ENCODE measurements at places on chromosomes 7 and 10. TPM values are rescaled to one million over a fixed set of nuclear protein-coding genes. Genes with fewer than 3 reads are reported as not detected.

DNA sequence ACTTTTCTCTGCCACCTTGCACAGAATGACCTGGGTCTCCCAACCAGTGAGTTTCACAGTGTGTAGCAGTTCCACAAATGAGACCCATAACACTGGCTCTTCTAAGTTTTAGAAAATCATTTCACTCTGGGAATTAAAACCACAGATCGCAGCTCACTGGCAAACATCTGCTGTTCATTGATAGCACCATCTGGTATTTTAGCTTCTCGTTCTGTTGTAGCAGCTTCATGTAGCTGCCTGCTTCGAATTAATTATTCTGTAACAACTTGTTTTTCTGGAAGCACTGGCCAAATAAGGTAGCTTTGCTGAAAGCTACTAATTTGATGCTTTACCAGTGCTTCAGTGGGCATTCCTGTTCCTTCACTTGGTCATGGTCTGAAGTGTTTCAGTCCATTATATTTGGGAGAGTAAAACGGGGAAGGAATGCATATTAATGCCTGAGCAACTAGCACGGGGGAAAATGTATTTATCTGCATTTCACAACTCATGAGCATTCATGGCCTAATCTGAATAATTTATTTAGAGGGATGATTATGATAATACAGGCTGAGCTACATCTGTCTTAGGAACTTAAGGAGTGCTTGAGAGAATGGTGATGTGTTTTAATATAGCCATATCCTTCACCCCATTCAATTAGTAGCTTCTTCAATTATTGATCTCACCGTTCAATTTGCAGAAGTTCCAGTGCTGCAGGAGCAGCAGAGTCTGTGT, 447.4 kb downstream of the XPNPEP1 start:
- no peaks in the 10 kb centered on the region for H3K27me3 ChIP-seq
- DNase-seq, result no peak
- H3K36me3 ChIP-seq, result no peaks in the 10 kb centered on the region
- H3K4me3 ChIP-seq, result no peak overlapping the region
- H3K27ac ChIP-seq, result no peak overlapping the region

GRCh38 chr7:92613214-92613613, 23.0 kb upstream of the FAM133B start:
- no peaks in the 10 kb centered on the region for H3K27me3 ChIP-seq
- no peak overlapping the region for H3K27ac ChIP-seq
- DNase-seq, result no peak
- no peaks in the 10 kb centered on the region for H3K4me1 ChIP-seq
- H3K36me3 ChIP-seq, result peaks cover 3% of the 10 kb centered on the region

DNA sequence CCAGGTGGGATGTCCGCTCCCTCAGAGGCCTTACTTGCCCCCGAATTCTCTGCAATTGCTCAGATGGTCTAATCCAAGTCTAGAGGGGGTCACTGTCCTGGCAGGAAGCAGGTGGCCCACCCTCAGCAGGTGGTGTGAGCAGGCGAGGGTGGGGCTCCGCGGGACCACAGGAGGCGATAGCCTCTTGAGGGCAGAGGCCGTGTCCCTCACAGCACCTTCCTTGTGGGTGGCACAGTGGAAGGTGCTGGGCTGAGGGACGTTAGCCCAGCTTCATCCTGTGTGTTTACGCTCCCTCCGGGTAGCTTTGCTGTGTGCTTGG, 38.3 kb upstream of the INPP5A start:
- no peak overlapping the region for H3K27ac ChIP-seq
- DNase-seq, result no peak
- no peaks in the 10 kb centered on the region for H3K27me3 ChIP-seq
- H3K4me3 ChIP-seq, result no peak overlapping the region
- H3K36me3 ChIP-seq, result no peaks in the 10 kb centered on the region

DNA sequence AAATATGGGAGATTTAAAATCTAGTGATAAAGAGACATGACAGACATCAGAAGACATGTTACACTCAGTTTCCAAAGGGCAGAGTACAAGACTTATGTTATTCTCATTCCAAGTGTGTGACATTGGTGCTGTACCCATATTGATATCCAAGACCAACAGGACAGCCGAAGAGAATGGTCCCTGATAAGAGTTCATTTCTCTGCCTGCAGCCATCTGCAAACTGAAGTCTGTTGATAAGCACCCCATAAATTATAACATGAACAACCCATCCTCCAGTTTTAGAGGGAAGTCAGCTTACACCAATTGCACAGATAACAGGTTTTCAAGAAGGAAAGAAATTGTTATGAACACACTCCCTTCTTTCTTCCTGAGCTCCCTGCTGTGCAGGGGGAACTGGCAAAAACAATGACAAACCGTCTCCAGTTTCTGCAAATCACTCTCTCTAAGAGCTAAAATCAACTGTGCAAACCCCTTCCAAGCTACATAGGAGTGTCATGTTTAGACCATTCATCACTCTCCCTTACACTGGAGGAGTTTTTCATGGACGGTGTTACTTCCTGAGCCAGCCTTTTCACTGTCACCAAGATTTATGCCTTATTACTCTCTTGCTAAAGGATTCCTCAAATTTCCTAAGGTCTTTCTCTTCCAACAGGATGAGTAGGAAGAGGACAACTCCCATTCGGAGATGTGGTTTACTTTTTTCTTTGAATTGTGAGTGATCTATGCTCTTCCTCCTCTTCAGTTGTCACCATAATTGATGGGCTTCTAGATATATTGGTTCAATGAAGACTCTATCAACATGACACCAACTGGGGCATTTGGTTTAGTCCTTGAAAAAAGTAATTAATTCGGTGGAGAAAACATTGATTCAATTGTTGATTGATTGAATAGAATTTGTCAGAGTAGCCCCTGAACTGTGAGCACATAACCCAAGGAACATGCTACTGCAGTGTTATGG, 80.3 kb upstream of the FAM171A1 start:
- H3K36me3 ChIP-seq, result no peaks in the 10 kb centered on the region
- no peak overlapping the region for H3K27ac ChIP-seq
- no peaks in the 10 kb centered on the region for H3K4me1 ChIP-seq
- H3K27me3 ChIP-seq, result peaks cover 34% of the 10 kb centered on the region
- DNase-seq, result no peak
- H3K4me3 ChIP-seq, result no peak overlapping the region

DNA sequence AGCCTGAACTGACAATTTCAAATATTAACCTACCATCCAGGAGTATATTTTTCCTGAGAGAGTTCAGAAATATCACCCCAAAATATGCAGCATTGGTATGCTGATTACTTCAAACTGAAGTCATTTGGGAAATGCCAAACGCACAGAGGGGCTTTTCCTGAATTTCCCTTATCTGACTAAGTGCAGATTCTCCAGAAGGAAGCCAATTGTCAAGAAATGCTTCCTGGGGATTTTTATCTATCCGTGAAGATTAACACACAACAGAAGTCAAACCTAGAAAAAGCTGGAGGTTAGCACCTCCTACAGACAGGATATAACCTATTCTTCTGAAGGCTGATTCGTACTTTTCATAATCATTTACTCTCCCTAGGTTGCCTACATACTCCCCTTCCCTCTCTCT, 91.0 kb downstream of the AKR1D1 start:
- H3K27ac ChIP-seq, result no peak overlapping the region
- H3K4me3 ChIP-seq, result no peak overlapping the region
- DNase-seq, result peak; percentile 9
- H3K36me3 ChIP-seq, result no peaks in the 10 kb centered on the region
- no peaks in the 10 kb centered on the region for H3K4me1 ChIP-seq
- no peaks in the 10 kb centered on the region for H3K27me3 ChIP-seq

HDAC9 gene
- 11.6 TPM for total RNA-seq

GRCh38 chr10:132527339-132528063, 10.1 kb upstream of the INPP5A start:
- H3K27me3 ChIP-seq, result peaks cover 18% of the 10 kb centered on the region
- no peak overlapping the region for H3K27ac ChIP-seq
- H3K36me3 ChIP-seq, result no peaks in the 10 kb centered on the region
- H3K4me3 ChIP-seq, result no peak overlapping the region
- H3K4me1 ChIP-seq, result no peaks in the 10 kb centered on the region
- no peak for DNase-seq

DNA sequence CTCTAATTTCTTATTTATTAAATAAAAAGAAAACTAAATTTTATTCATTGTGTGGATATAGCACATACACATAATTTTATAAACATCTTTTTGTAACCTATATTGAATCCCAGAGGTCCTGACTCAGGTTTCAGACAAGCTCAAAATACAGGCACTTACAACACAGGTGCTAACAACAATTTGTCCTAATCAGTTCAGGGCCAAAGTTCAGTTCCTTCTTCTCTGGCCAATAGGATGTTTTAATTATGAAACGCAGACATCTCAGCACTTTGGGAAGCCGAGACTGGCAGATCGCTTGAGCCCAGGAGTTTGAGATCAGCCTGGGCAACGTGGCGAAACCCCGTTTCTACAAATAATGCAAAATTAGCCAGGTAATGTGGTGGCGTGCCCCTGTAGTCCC, 15.0 kb downstream of the RPA3 start:
- no peaks in the 10 kb centered on the region for H3K36me3 ChIP-seq
- H3K4me3 ChIP-seq, result no peak overlapping the region
- H3K4me1 ChIP-seq, result no peaks in the 10 kb centered on the region

GRCh38 chr10:103660364-103661197, 167.1 kb downstream of the NEURL1 start:
- no peaks in the 10 kb centered on the region for H3K27me3 ChIP-seq
- H3K27ac ChIP-seq, result no peak overlapping the region
- H3K4me3 ChIP-seq, result peak overlapping the region; percentile 10
- DNase-seq, result peak; percentile 22
- H3K4me1 ChIP-seq, result no peaks in the 10 kb centered on the region

OR13A1 gene
- total RNA-seq, result not detected

NXPH1 gene
- total RNA-seq, result not detected

ASAH2 gene
- total RNA-seq, result 3.4 TPM

DNA sequence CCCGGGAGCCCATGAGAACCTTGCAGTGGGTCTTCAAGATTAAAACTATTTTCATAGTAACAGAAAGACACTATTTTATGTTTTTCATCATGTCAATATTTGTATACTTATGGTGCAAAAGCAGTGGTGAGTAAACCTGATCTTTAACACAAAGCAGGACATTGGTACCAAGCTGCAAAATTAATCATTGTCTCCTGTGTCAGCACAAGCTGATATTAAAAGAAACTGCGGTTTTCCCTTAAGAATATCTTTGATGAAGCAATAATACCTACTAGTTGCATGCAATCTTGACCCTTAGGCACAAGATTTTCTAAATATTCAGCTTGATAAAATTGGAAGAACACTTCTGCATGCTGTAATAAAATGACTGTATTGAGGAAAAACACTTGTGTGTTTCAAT, 121.7 kb downstream of the MDFIC start:
- H3K27me3 ChIP-seq, result peaks cover 61% of the 10 kb centered on the region
- no peak for DNase-seq
- H3K4me1 ChIP-seq, result peaks cover 14% of the 10 kb centered on the region
- H3K4me3 ChIP-seq, result no peak overlapping the region

- H3K4me1 ChIP-seq, result no peaks in the 10 kb centered on the region
- no peak for DNase-seq
- no peak overlapping the region for H3K4me3 ChIP-seq
Observed at GRCh38 chr7:12323415-12323814, 80.2 kb downstream of the VWDE start.

GPNMB gene
- total RNA-seq, result 0.33 TPM

GRCh38 chr7:84982199-84982598, 204.7 kb downstream of the SEMA3D start:
- no peaks in the 10 kb centered on the region for H3K36me3 ChIP-seq
- no peak overlapping the region for H3K4me3 ChIP-seq
- no peaks in the 10 kb centered on the region for H3K4me1 ChIP-seq
- H3K27me3 ChIP-seq, result no peaks in the 10 kb centered on the region
- no peak overlapping the region for H3K27ac ChIP-seq
- DNase-seq, result peak; percentile 26

- no peak overlapping the region for H3K27ac ChIP-seq
- no peaks in the 10 kb centered on the region for H3K36me3 ChIP-seq
- DNase-seq, result peak; percentile 11
- no peaks in the 10 kb centered on the region for H3K4me1 ChIP-seq
Observed at GRCh38 chr7:129782818-129783583, 169.8 kb downstream of the UBE2H start.

DYNC1I1 gene
- total RNA-seq, result 3.3 TPM

DNA sequence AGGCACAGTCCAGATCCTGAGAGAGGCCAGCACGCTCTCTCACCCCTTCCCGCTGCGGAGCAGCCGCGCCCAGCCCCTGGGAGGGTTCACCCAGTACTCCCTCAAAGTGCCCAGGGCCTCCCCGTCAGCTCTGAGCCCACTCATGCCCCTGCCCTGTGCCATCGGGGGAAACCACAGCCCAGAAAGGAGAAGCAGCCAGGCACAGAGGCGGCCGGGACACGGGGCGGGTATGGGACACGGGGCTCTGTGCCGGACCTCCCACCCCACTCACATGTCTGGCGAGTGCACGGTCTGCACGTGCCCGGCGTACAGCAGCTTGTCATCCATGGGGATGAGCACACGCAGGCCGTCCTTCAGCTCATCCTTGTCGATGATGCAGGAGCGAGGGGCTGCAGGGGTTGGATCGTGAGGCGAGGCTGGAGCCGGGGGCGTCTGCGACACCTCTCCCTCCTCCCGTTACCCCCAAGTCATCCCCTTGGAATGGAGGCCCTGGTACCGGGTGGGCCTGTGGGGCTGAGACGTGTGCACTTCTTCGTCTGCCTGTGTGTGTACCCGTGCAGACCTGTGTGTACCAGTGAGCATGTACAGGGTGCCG, 38.2 kb downstream of the SLC29A4 start:
- H3K4me3 ChIP-seq, result no peak overlapping the region
- H3K27ac ChIP-seq, result no peak overlapping the region
- H3K4me1 ChIP-seq, result no peaks in the 10 kb centered on the region
- H3K27me3 ChIP-seq, result no peaks in the 10 kb centered on the region

DNA sequence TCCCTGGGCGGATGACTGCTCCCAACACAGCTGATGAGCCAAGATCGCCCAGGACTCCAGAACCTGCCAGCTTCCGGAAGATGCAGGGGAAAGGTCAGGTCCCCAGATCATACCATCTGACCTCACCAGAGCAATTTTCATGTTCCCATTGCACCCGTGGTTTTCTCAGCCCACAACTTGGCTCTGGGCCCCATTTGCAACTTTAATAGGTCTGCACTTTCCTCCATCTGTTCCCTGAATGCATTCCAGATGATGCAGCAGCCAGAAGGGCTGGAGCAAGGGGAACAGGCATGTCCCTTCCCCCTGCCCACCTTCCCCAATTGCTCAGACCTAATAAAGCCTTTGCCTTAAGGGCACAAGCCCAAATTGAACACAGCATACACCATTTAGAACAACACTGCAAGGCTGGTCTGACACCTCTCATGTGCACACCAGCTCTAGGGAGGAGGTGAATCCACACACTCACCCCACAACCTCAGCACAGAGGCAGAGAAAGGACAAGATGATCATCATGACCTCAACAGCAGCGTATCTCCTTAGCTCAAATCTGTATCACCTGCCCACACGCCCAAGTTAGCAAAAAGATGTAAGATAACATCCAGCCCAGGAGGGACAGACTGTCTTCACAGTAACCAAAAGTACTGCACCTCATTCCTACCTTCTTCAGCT, 87.5 kb downstream of the PLXNA4 start:
- H3K27me3 ChIP-seq, result no peaks in the 10 kb centered on the region
- no peaks in the 10 kb centered on the region for H3K36me3 ChIP-seq
- peaks cover 33% of the 10 kb centered on the region for H3K4me1 ChIP-seq
- H3K27ac ChIP-seq, result no peak overlapping the region
